ENCODE measurements at places on chromosomes 16 and 17. TPM values are rescaled to one million over a fixed set of nuclear protein-coding genes. Genes with fewer than 3 reads are reported as not detected.

DNA sequence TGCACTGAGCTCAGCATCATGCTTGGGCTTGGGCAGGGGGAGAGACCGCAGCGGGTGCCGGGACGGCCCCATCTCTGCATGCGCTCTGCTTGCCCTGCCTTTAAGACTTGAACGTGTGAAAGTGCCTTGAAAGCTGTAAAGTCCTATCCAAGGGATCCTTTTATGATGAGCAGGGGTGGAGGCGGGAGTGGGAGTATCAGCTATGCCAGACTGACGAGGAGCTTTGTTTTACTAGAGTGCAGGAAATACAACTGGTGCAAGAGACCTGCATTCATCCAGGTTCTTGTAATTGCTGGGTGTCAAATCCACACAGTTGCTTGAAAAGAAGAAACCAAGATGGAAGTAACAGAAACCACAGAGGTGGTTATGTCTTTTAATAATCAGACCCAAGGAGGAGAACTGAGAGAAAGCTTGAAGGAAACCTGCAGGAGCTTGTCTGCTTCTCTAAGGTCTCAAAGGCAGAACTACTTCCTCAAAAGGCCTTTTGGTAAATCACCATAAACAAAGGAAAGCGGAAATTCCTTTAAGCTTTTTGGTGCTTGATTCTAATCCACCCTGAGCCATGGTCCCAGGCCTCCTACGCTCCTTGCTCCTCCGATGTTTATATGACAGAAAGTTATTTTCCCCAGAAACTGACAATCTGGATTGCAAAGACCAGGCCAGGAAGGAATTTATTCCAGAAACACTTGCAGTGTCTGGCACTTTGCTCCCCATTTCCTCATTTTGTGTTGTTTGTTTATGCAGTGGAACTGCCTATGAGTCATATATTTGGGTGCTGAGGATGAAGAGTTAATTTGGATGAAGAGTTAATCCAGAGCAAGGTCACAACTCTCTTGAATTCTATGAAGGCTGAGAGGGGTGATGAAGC is 51.3 kb upstream of the FBXO47 start:
- H3K27me3 ChIP-seq = no peaks in the 10 kb centered on the region
- no peak overlapping the region for H3K27ac ChIP-seq
- no peak for DNase-seq

DNA sequence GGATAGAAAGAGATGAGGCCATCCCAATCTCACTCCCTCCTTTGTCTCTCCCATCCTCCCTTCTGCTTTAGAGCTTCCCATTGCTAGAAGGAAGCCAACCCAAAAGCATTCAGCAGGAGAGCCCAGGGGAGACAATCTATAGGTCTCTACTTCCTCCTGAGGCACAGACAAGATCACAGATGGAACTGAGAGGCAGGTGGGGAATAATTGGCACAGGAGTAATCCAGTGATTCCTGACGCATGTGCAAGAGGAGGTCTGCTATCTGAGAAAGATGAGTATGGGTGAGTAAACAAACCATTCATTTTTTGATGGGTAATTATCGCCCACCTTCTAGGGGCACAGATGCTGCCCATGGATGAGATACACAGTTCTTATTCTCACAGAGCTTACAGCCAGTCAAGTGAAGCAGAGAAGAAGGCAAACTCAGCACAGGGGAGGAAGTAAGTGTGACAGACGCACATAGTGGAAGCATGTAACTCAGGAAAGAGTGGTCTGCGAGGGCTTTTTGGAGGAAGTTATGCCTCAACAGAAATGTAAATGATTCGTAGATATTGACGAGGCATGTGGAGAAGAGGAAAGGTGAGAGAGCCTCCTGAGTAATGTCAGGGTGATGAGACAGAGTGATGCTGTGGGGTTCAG is 88.9 kb upstream of the HLF start:
- no peaks in the 10 kb centered on the region for H3K27me3 ChIP-seq
- no peaks in the 10 kb centered on the region for H3K4me1 ChIP-seq
- no peak overlapping the region for H3K27ac ChIP-seq
- H3K4me3 ChIP-seq = no peak overlapping the region
- H3K36me3 ChIP-seq = no peaks in the 10 kb centered on the region

DNA sequence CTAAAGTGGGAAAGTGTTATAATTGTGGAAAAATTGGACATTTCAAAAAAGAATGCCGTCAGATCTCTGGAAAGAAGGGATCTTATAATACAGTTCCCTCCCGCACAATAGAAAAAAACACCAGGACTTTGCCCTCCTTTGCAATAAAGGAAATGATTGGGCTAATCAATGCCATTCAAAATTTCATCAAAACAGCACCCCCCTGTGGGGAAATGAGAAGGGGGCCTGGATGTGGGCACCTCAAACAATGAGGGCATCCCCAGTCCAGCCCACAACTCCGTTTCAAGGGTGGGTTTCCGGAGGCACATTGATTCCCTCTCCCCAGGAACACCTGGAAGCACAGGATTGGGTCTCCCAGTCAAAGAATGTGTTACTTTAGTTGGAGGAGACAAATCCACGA is 26.1 kb downstream of the CD300LG start:
- H3K27me3 ChIP-seq = no peaks in the 10 kb centered on the region
- no peaks in the 10 kb centered on the region for H3K4me1 ChIP-seq
- DNase-seq = no peak
- H3K27ac ChIP-seq = no peak overlapping the region
- no peak overlapping the region for H3K4me3 ChIP-seq

EFCAB13 gene
- total RNA-seq = 6.9 TPM

DNA sequence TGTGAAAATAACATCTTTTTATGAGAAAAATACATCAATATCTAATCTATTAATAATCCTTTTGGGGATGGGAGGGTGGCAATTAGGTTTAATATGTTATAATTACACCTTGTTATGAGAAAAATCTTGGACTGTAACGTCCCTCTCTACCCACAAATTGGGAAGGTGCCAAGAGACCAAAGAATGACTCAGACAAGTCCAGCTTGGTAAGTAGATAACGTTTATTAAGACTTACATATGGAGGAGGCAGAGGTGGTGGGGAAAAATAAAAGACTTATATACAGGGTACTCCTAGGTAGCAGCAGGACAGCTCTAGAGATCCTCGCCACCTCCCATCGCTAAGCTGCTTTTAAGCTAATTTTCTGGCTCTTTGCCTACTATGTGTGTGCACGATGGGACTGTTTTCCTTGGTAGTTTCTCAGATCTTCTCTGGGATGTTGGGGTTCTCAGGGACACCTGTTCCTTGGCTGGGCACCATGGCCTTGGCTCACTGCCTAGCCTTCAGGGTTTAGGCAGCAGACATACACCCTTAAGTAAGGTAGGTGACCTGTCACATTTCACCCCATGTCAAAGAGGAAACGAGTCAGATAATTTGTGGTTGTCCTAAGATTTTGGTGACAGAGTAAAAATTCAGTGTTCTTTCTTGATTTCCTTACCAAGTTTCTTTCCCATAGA is 31.5 kb downstream of the RBL2 start:
- H3K27ac ChIP-seq = no peak overlapping the region
- H3K36me3 ChIP-seq = peaks cover 75% of the 10 kb centered on the region
- H3K4me1 ChIP-seq = no peaks in the 10 kb centered on the region
- no peak for DNase-seq
- H3K27me3 ChIP-seq = no peaks in the 10 kb centered on the region

- no peaks in the 10 kb centered on the region for H3K36me3 ChIP-seq
- no peak for DNase-seq
- H3K4me3 ChIP-seq = no peak overlapping the region
- no peaks in the 10 kb centered on the region for H3K27me3 ChIP-seq
- H3K4me1 ChIP-seq = peaks cover 7% of the 10 kb centered on the region
Measured at GRCh38 chr17:9427465-9428315, 147.9 kb downstream of the STX8 start.

NRN1L gene
- total RNA-seq = 0.81 TPM
